GM13976 (cell line): ENCODE measurements at places on chromosomes 2 and 18.

- no peak for DNase-seq
These were observed 38.9 kb downstream of the FASTKD2 start for GRCh38 chr2:206804326-206804725.

GRCh38 chr2:37857575-37858399 is 67.3 kb upstream of the RMDN2 start:
- DNase-seq = no peak

- no peak for DNase-seq
These were observed 609.5 kb upstream of the SLC8A1 start for GRCh38 chr2:41061356-41061755.

GRCh38 chr18:8882632-8883408 is 177.5 kb downstream of the MTCL1 start:
- no peak for DNase-seq

DNA sequence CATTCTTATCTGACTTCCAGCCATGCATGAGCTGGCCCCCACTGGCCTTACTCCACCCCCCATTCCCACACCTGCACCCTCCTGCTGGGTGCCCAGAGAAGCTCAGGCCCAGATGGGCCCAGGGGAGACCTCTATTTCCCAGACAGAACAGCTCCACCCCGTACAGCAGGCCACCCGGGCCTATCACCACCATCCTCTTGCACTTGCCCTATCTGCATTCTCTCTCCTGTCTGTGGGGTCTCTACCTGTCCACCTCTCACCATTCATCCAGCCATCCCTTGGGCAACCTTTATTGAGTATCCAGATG is 25.3 kb upstream of the TNS1 start:
- no peak for DNase-seq

DNA sequence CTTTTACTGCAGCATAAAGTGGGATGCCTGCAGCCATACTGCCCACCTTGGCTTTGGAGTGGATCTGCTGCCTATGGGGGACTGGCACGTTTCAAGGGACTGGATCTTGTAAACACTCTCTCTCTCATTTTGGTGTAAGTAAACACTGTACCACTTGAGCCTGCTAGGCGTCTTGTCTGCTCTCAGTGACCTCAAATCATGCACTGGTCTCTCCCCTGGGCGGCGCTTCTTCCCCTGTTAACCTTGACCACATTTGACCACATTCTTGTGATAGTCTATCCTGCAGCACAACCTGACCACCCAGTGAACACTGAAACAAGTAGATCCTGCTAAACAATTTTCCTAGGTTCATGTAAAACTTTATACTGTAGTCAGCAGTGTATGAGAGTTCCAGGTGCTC is 82.6 kb upstream of the HNMT start:
- DNase-seq = no peak

- no peak for DNase-seq
These were observed 8.5 kb upstream of the CXCR4 start for GRCh38 chr2:136126421-136126926.

- DNase-seq = no peak
These were observed 45.9 kb downstream of the THUMPD2 start for GRCh38 chr2:39733070-39733674.

- peak; percentile 27 for DNase-seq
These were observed 273.6 kb downstream of the PAX3 start for GRCh38 chr2:222024932-222025880.

- DNase-seq = no peak
These were observed 404.4 kb upstream of the SOX11 start for GRCh38 chr2:5287558-5288334.

GRCh38 chr18:46622451-46622850 is 34.6 kb downstream of the LOXHD1 start:
- DNase-seq = no peak

DNA sequence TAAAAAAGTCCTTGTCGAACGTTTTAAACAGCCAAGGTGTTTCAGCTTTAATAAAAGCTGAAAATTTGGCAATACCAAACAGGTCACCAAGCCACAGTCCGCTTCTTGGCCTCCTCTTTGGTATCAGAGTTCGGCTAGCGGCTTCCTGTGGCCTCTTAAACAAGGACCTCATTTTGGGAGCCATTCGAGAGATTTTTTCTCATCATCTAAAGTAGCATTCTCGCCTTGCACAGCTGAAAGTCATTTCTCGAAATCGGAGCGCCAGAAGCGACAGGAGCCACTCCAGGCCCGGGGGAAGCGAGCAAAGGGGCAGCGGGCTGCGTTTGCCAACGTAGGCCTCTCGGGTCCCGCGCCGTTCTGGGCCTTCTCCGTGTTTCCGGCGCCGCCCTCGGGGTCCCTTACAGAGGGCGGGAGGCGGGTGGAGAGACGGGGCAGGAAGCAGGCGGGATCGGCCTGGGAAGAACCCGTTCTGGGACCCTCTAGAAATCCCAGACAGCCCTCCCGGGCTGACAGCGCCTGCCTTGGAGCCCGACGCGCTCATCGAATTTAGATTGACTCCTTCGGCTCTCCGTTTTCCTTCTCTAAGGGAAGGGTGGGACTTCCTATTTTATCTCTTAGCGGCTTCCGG is 522 bp upstream of the ZNF407 start:
- peak; percentile 74 for DNase-seq

DNA sequence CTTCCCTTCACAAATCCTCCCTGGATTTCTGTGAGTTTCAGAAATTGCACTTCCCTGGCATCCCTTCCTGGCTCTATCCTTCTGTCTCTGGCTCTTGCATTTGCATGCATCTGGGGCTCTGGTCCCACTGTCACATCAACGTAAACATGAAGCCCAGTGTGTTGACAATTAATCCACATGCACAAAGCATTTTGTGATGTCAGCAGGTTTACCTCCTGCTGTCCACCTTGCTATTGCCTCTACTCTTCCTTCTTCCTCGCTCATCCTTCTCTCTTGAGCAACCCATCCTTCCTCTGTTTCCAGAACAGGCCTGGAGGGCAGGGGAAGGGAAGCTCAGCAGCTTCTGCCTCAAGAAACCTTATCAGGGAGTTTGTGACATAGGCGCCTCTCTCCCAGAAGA is 111.7 kb upstream of the ATP5MC3 start:
- DNase-seq = no peak

DNA sequence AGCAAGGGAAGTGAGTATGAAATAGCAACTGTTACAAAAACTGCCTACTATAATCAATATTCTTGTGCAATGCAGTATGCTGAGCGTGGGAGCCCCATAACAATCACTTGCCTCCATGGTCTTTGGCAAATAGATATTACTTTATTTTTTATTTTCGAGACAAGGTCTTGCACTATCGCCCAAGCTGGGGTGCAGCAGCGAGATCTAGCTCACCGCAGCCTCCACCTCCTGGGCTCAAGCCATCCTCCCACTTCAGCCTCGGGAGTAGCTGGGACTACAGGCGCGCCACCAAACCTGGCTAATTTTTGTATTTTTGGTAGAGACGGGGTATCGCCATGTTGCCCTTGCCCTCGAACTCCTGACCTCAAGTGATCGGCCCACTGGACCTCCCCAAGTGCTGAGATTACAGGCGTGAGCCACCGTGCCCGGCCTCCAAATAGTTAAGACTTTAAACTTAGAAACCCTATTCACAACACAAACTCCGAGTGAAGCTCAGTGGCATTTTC is 1.2 kb upstream of the CCNT2 start:
- no peak for DNase-seq

- DNase-seq = no peak
These were observed 4.8 kb upstream of the CELF4 start for GRCh38 chr18:37570336-37570930.

GRCh38 chr2:105869341-105869740 is 124.6 kb downstream of the NCK2 start:
- no peak for DNase-seq

- no peak for DNase-seq
These were observed 123.3 kb upstream of the CDC42EP3 start for GRCh38 chr2:37794717-37795116.

DNA sequence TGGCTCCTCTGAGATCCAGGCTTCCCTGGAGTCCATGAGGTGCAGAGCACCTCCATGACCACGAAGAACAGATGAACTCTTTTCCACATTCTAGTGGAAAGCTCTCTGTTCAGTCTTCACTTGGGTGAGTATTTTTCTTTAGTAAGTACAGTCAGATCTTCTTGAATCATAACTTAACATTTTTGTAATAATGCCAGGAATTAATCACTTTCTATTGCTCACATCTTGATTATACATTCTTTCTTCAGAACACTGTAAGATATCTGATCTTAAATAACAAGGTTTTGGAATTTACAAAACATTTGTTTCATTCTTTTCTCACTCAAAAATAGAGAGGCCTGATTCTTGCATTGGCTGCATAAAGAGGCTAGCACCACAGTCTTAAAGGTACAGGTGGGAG is 45.4 kb upstream of the RND3 start:
- DNase-seq = no peak

GRCh38 chr2:182252534-182252933 is 174.3 kb downstream of the PDE1A start:
- DNase-seq = no peak

DNA sequence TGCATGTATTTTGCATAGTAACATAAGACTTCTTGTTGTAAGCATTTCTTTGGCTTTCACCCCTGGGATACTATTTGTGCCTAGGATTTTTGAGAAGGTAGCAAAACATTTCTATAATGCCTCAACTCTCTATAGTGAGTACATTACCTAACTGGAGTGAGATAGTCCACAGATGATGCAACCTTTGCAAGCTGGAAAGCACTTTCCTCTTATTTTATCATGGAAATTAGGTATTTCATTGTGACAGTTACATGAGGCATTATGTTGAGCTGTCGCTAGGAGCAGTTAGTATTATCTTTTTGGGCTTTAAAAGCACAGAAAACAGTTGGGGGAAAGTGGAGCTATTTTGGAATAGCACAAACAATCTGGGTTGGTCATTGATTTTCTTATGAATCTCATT is 786.2 kb downstream of the DCC start:
- DNase-seq = no peak

DNA sequence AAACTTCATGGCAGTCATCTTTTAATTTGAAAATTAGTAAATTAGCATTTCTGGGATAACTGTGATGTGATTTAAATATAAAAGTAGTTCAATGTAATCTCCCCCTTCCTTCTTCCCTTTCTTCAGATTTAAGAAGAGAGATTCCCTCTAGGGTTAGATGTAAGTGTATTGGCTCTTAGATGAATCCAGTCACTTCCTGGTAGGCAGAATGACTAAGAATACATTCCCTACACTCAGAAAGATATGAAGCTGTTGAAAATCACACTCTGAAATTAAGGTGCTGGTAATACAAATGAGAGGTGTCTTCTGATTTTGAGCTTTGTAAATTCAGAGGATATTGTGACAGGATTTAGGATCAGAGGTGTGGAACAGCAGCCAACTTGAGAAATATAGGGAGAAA is 71.6 kb downstream of the TDRD15 start:
- DNase-seq = no peak

- no peak for DNase-seq
These were observed 95.6 kb downstream of the LAMA3 start for GRCh38 chr18:23784832-23785245.

DNA sequence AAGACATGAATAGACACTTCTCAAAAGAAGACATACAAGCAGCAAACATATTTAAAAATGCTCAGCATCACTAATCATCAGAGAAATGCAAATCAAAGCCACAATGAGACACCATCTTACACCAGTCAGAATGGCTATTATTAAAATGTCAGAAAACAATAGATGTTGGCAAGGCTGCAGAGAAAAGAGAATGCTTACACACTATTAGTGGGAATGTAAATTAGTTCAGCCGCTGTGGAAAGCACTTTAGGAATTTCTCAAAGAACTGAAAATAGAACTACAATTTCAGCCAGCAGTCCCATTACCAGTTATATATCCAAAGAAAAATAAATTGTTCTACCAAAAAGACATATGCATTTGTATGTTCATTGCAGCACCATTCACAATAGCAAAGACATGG is 61.7 kb downstream of the STRADB start:
- DNase-seq = no peak

DNA sequence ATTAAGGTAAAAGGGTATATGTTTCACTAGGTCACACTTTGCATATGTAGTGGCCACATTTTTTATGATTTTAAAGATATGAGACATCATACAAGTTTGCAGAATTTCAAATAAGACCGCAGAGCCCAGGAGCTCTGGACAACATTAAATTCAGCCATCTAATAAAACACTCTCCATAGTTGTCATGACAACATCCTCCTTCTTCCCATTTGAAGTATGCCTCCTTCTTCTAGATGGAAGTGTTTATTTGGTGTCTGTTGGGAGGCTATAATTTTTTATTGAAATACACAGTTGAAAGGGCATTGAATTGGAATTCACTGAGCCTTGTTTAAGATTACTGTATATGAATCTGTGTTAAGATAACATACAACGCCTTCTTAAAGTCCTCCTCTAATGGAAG is 467.3 kb downstream of the CMPK2 start:
- DNase-seq = no peak

- DNase-seq = no peak
These were observed 59.9 kb upstream of the POU3F3 start for GRCh38 chr2:104793966-104794365.

GRCh38 chr18:30985753-30986152 is 56.8 kb downstream of the DSC3 start:
- no peak for DNase-seq

GRCh38 chr18:36083729-36084128 is 16.4 kb upstream of the RPRD1A start:
- no peak for DNase-seq

- peak; percentile 82 for DNase-seq
These were observed 113.1 kb downstream of the NFATC1 start for GRCh38 chr18:79508565-79509535.
